ENCODE measurements at places on chromosomes 5 and 9. TPM values are rescaled to one million over a fixed set of nuclear protein-coding genes. Genes with fewer than 3 reads are reported as not detected.
A peak's percentile ranks its signal among the peaks of the same experiment; 100 is the strongest.

MYMK gene
- polyA plus RNA-seq: not detected

DOCK2 gene
- polyA plus RNA-seq: 1.3 TPM

FAM221B gene
- polyA plus RNA-seq: not detected

FOXD4L3 gene
- polyA plus RNA-seq: not detected

NSG2 gene
- polyA plus RNA-seq: not detected

HSPA4 gene
- polyA plus RNA-seq: 89.1 TPM

NRG2 gene
- 0.36 TPM for polyA plus RNA-seq

TAS2R1 gene
- not detected for polyA plus RNA-seq

BHMT2 gene
- polyA plus RNA-seq: 6.1 TPM

N4BP3 gene
- polyA plus RNA-seq: 0.19 TPM

RGS3 gene
- 48.1 TPM for polyA plus RNA-seq

CARD6 gene
- 8.7 TPM for polyA plus RNA-seq

- DNase-seq: peak; percentile 77
Measured at GRCh38 chr5:65100911-65101631, 332.3 kb downstream of the CWC27 start.

DNA sequence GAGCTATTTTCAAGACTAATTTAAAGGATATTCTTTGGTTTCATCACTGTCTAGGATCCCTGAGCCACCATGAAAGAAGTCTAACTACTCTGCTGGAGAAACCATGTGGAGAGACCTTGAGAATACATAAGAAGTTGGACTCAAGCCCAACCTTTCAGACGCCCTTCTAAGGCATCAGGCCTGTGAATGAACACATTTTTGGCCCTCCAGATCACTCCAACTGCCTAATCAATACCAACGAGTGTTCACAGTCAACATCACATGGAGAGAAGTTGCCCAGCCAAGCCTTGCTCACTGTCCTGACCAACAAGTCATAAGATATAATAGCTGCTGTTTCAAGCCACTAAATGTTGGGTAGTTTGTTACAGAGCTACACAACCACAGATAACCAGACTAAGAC, 100.7 kb downstream of the EPB41L4A start:
- no peak for DNase-seq

GRCh38 chr5:132086277-132086794, 12.7 kb downstream of the CSF2 start:
- peak; percentile 90 for DNase-seq

DNA sequence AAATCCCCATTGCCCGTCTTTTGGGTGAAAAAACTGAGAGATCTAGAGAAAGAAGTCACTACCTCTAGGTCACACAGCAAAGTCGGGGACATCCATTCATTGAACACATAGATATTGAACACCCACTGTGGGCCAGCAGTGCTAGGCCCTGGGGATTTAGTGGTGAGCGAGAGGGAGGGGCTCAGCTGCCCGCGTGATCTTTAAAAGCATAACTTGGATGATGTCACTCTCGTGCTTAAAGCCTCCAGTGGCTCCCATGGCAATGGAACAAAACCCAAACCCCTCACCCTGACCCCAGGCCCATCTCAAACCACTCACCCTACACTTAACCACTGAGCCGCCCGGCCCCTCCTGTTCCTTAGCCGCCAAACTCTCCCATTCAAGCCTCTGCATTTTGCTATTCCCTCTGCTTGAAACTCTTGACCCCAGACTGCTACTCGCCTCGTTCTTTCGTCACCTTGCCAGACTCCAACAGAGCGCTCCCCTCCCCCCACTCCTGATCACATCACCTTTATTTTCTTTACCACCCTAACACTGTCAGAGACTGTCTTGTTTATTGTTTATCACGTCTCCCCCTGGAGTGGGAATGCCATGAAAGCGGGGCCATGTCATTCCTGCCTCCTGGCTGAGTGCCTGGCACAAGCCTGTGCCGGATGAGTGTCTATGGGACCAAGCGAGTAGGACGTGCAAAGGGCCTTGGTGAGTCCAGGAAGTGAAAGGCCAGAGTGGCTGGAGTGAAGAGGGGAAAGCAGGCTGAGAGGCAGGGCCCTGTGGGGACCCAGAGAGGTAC, 710 bp upstream of the PIP5KL1 start:
- DNase-seq: peak; percentile 79

DNA sequence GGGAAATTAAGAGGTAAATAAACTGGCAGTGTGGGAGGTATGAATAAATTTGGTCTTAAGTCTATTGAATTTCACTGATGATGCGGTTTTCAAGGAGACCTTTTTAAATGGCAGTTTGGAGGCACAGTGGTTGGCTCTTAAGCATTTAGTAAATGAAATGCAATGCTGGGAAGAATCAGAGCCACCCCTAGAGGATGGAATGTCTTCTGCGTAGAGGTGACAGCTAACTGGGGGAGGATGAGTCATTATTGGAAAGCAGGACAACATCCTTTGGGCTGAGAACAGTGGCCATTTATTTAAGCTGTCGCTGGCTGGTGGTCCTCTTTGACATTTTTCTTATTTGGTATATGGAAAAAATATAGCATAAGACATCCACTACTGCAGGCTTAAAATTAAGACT, 163.2 kb downstream of the SH3GL2 start:
- no peak for DNase-seq

- DNase-seq: no peak
Measured at GRCh38 chr9:35476596-35476995, 13.3 kb upstream of the RUSC2 start.

DNA sequence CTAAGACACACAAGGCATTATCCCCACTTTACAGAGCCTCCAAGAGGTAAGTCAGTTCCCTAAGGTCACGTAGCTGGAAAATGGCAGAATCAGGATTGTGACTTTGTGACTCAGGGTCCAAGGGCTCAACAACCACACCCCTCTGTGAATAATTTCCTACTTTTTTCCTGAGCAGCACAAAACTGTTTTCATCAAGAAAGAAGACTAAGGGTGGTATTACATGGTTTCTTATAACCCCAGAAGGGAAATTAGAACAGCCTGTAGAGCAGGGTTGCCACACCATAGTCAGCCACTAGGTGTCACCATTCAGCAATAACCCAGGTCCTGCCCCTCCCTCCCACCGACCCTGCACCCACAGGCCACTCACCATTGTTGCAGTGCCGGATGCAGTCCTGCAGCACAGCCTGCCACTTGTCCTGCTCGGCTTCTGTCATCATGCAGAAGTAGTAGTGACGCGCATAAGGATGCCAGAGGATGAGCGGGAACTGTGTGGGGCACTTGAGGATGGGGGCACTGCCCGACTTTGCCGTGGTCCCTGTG, 72.1 kb downstream of the LRSAM1 start:
- peak; percentile 40 for DNase-seq

DNA sequence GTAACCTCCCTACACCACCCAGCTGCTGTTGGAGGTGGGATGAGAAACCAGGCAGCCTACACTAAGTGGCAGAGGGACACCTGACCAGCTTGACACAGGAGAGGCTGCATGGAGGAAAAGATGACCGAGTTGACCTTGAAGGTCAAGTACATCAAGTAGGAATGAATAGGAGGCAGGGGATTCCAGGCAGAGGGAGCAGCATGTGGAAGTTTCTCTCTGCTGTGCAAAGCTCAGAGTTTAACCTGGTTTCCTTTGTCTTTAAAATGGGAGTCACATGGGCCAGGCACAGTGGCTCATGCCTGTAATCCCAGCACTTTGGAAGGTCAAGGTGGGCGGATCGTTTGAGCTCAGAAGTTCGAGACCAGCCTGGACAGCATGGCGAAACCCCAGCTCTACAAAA, 32.6 kb downstream of the SPRY4 start:
- no peak for DNase-seq

- DNase-seq: no peak
Measured at GRCh38 chr9:33112094-33112493, 35.6 kb upstream of the SMU1 start.

- DNase-seq: peak; percentile 44
Measured at GRCh38 chr9:132235894-132236661, 74.2 kb downstream of the NTNG2 start.

- peak; percentile 62 for DNase-seq
Measured at GRCh38 chr9:98775831-98776441, 20.4 kb downstream of the ANKS6 start.

DNA sequence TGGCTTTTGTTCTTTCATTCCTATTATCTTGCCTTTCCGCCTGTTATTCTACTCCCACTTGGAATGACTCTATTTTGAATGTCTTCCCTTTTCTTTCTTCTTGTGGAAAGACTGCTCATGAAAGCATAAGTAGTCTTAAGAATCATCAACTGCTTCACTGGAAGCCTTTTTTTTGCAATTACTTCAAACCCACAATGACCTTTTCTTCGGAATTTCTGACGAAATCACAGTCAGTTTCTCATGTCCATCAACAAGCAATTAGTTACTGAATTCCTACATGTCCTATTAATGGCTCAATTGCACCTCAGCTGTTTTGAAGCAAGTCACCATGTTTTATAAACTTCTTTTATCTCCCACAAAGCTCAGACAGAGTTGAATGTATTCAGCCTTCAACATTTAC, 196.2 kb downstream of the TARS1 start:
- DNase-seq: no peak

DNA sequence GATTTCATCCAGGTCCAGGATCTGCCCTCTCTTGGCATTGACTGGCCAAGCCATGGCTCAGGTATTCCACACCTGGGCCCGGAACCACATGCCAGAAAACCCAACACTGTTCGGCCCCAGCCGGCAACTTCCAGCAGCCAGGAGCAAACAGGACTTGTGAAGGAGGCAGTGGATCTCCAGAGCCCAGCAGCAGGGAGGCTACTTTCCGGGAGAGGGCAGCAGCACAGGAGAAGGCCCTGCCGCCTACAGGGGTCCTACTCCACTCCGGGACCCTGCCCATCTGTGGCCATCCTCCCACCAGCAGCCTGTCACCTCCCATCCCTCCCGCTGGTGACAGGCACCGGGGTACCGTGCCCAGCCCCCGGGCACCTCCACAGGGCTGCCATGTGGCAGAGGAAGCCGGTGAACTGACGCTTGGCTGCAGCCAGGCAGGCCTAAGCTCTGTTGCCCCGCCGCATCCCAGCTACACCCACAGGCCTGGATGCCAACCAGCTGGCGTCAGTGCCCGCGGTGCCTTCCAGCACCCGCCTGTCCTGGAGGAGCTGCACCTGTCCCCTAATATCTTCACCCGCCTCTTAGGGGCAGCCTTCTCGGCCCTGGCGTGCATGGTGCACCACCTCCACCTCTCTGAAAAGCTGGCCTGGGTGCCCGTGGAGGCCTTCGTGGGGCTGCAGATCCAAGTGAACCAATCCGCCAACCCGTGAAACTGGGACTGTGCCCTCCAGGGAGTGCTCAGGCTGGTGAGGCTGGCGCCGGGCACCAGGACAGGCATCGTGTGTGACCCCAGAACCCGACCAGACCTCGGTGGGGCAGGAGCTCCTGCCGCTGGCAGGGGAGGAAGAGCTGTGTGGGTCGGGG, 18.9 kb upstream of the SLC30A5 start:
- no peak for DNase-seq

- DNase-seq: peak; percentile 70
Measured at GRCh38 chr5:90709323-90710155, 150.9 kb downstream of the ADGRV1 start.

GRCh38 chr5:143635888-143636287, 176.1 kb upstream of the HMHB1 start:
- peak; percentile 36 for DNase-seq

GRCh38 chr5:151700296-151700695, 13.6 kb upstream of the SPARC start:
- DNase-seq: peak; percentile 8

GRCh38 chr5:92248518-92248917, 865.4 kb upstream of the ARRDC3 start:
- no peak for DNase-seq

GRCh38 chr9:133148199-133149129, 15.2 kb downstream of the GBGT1 start:
- DNase-seq: peak; percentile 20

GRCh38 chr5:1288439-1289335, 6.2 kb downstream of the TERT start:
- no peak for DNase-seq

GRCh38 chr9:127132375-127132774, 9.9 kb upstream of the ANGPTL2 start:
- no peak for DNase-seq

DNA sequence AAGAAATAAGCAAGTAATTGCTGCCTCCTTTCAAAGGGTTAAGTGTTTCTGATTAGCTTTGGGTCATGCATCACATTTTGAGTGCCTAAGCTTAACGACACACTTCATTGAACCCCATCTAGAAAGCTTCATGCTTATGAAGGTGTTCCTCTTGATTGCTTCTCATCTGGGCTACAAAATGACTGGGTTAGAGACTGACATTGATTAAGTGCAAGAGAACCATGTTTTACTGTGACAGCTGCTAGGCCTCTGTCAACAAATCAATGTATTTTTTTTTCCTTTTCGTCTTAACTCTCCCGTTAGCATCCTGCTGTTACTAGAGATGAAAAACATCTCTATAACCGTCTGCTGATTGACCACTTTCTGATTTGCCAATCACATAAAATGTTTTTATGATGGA, 725.0 kb downstream of the TLE1 start:
- DNase-seq: no peak

- no peak for DNase-seq
Measured at GRCh38 chr5:168935183-168935582, 356.0 kb upstream of the PANK3 start.

DNA sequence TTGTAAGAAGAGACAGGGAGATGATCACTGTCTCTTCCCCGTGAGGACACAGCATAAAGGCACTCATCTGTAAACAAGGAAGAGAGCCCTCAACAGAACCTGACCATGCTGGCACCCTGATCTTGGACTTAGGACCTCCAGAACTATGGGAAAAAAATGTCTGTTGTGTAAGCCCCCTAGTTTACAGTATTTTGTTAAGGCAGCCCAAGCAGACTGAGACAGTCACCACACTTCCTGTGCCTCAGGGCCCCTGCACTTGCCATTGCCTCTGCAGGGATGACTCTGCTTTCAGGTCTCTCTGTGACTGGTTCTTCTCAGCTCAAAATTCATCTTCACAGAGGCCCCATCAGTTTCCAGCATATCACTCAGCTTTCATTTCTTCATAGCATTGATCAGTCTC, 372.1 kb downstream of the TLE1 start:
- no peak for DNase-seq

DNA sequence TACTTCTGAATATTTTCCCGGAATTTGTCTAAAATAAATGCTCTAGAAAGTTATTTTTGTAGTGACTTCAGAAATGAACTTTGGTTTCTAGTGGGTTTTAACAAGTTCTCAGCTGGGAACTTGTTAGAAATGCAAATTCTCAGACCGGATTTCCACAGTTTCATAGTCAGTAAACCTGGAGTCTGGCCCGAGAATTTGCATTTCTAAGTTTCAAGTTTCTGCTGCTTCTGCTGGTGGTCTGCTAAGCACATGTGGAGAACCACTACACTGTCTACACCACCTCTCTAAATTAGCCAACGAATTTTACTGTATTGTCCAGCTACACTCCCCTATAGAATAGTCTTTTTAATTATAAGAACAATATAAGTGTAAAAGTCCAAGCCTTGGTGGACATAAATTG, 208.0 kb downstream of the CHSY3 start:
- DNase-seq: no peak

All from fibroblast of lung (primary cell).